NCI-H187 (cell line): ENCODE measurements at places on chromosomes 2 and 18.

GRCh38 chr2:145688156-145688555, 1168.2 kb upstream of the ZEB2 start:
- no peak for DNase-seq

- DNase-seq, result no peak
Observed at GRCh38 chr2:119996148-119996547, 16.7 kb upstream of the EPB41L5 start.

- DNase-seq, result peak; percentile 5
Observed at GRCh38 chr2:115161771-115162493, 719.5 kb downstream of the DPP10 start.

GRCh38 chr2:78553866-78554647, 471.4 kb upstream of the REG3G start:
- DNase-seq, result no peak

- no peak for DNase-seq
Observed at GRCh38 chr18:74683573-74683972, 85.9 kb downstream of the ZNF407 start.

GRCh38 chr2:3265471-3265870, 112.1 kb downstream of the EIPR1 start:
- DNase-seq, result no peak

DNA sequence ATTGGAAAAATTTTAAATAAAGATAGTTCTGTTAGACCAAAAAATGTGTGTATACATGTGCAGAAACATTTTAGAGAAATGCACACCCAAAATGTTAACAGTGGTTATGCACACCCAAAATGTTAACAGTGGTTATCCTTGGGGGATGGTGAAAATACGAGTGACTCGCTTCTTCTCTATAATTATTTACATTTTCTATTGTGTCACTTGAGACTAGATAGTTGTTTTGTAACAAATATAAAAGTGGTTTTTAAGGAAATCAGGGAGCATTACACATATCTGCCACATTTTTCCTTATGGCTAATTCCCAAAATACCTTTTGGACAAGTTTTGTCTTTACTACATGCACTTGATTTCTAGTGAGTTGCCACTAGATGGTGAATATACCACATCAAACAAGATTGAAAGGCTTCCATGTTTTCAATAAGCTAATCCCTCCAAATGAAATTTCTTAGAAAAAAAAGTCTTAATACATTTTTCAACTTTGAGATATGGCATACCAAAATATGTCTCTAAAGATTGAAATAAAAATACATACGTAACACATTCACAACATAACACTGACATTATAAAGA, 9.0 kb upstream of the HIBCH start:
- DNase-seq, result no peak

DNA sequence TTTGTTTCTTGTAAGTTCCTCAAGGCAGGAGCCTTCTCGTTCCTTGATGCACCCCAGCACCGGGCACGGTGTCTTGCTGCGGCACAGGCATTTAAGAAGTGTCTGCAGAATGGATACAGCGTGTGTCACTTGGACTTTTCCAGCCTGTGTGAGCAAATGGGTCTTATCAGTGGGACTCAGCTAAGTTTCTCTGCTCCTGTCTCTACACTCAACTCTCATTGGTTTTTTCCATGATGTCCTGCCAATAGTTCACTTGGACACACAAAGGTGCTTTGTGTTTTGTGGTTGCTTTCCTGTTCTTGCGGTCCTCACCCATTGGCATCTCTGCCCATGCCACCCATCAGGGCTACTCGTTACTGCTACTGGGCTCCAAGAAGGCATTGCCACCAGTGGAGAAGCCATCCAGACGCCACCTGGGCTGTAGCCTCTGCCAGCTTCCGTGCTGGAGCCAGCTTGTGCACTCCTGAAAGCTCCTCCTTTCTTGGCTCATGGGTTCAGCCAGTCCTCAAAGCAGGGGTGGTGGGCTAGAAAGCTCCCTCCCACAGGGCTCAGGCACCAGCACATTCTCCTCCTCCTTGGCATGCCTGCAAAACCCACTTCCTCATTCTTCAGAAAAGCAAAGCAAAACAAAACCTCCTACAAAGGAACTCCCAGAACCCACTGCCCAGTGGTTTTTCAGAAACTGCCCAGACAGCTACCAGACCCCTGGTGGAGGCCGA, 41.4 kb downstream of the IL1R2 start:
- no peak for DNase-seq

GRCh38 chr2:208315081-208315788, 49.2 kb downstream of the PIKFYVE start:
- no peak for DNase-seq

DNA sequence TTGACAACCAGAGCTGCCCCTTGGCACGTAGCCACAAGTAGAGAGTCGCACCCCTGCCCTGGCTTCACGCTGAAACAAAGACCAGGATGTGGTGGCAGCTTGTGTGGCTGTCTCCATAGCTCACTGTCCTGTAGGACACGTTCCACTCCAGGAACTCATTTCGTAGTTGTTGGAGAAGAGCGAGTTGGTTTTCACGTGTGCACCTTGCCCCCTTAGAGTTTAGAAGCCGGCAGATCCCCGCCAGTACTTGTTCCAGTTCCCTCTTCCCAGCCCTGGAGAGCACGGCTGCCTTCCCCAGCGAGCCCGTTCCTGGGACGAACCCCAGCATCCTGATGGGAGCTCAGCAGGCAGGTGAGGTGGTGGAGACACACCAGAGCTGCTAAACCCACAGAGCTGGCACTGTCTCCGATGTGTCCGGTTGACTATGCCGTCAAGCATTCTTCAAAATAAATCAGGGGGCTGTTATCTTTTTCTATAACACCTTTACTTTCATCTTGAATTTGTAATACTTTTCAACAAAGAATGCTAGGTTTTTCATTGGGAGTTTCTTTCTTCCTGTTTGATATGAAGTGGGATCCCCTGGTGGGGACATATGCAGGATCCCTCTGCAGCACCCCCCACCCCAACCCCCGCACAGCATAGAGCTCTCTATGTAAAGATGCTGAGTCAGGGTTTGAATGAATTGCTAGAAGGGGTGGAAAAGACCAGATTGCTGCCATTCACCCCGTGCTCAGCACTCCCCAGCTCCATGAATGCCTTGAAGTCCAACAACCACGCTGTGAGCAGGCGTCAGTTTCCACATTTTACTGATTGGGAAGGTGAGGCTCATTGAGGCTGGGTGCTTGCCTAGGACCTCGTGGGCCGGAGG, 44.5 kb downstream of the GREB1 start:
- no peak for DNase-seq

- no peak for DNase-seq
Observed at GRCh38 chr2:7984693-7985353, 697.0 kb upstream of the ID2 start.

GRCh38 chr2:168455645-168456520, at the start of gene CERS6:
CERS6 (plus strand) TSS chr2:168456272; CDS start chr2:168456449, 177 bp downstream.
- peak; percentile 79 for DNase-seq

DNA sequence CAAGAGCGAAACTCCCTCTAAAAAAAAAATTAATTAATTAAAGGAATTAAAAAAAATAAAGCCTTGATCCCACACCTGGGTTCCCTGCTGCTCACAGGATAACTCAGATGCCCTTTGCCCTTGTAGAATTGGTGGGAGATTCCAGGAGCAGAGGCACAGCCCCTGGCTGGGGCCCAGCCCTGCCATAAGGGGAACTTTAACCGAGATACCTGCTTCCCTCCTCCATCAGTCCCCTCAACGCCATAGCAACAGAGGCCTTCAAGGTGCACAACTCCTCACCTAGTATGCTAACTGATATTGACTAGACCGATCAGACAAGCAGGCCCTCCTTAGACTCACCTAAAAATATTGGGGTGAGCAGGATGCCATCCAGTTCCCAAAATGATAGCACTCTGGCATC, 23.6 kb downstream of the TEX44 start:
- DNase-seq, result no peak

GRCh38 chr2:88683160-88684021, 8.1 kb upstream of the RPIA start:
- DNase-seq, result no peak
